Activated T-cell treated with anti-CD3 and anti-CD28 coated beads for 24 hours (primary cell): ENCODE measurements at places on chromosomes 4 and X.

GRCh38 chrX:39043838-39044550 is 242.7 kb downstream of the MID1IP1 start:
- DNase-seq = no peak

DNA sequence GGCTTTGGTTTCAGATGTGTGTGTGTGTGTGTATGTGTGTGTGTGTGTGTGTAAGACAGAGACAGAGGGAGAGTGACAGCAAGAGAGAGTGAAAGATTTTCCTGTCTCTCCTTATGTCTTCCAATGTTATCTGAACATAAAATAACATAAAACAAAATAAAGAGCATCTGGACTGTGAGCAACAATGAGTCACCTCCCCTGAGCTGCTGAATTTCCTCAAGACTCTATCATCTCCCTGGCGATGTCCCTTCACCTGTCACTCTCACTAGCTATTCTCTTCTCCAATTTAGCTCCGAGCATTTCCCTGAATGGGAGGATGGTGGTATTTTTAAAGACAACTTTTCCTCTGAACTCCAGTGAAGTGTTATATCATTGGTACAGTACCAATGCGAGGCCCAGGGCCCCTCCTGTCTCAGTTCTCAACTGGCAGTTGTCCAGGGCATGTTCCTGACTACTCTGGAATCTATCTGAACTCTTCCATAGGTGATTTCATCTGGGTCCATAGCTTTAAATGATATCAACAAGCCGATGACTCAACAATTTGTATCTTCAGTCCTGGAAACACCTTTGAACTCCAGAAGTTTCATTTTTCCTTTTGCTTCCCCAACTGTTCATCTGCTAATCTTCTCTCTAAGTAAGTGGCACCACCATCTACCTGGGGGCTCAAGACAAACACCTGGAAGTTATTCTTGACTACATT is 195.0 kb upstream of the CLNK start:
- DNase-seq = no peak

DNA sequence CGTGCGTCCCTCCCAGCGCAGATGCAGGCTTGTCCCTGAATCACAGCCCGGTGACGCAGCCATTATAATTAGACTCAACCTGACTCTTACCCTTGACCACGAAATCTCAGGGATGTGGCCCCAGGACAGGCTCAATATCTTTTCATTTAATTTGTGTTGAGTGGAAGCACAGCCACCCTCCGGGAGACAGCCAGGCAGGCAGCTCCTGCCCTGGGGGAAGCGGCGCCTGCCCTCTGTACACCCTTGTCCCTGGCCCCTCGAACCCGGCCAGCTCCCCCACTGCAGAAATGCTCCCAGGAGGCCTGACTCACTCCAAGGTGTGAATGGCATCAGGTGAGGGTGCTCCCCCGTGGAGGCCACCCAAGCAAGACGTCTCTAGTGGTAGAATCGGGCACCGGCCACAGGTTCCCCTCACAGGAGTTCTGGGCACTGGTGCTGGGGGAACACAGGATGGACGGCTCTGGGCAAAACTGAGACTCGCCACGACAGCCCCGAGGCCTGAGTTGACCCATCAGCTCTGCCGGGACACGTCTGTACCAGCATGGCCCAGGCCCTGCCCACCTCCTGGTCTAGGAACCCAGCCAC is 2.7 kb downstream of the CPLX1 start:
- DNase-seq = no peak

GRCh38 chr4:173009129-173009823 is 159.3 kb upstream of the GALNT7 start:
- DNase-seq = no peak

GRCh38 chrX:11702420-11702819 is 36.7 kb upstream of the ARHGAP6 start:
- no peak for DNase-seq

DNA sequence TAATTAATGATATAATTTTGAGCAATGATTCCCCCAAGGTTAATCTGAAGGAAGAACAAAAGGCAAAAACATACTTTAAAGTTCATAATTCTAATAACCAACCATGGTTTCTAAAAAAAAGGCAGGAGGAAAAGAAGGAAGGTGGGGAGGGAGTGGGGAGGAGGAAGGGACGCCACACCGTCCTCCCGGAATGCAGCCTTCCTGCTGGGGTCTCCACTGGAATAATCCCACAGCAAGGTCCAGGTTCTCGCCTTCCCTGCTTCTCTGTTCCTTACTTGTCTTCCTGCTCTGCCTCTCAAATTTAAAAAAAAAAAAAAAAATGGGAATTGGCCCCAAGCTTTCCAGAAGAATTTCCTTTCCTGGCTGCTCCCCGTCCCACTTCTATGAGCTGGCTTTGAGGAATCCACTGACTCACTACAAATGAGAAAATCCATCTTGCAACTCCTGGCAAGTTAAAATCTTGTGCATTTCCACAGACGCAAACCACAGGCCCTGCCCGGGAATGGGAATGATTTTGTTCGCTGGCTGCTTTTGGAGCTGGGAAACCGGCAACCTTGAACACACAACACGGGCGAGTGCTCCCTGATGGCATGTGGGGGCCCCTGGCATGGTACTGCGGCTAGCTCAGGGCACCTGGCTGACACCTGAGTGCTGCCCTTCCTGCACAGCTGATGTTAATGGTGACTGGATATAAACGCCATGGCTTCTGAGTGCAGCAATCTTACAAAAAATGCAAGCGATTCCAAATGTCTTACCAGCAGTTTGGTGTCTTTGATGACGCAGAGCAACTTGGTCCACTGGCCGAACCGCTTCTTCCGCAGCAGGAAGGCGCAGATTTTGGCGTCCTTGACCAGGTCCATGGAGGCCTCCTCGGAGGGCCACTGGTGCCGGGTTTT is 97.0 kb downstream of the AFAP1 start:
- no peak for DNase-seq

DNA sequence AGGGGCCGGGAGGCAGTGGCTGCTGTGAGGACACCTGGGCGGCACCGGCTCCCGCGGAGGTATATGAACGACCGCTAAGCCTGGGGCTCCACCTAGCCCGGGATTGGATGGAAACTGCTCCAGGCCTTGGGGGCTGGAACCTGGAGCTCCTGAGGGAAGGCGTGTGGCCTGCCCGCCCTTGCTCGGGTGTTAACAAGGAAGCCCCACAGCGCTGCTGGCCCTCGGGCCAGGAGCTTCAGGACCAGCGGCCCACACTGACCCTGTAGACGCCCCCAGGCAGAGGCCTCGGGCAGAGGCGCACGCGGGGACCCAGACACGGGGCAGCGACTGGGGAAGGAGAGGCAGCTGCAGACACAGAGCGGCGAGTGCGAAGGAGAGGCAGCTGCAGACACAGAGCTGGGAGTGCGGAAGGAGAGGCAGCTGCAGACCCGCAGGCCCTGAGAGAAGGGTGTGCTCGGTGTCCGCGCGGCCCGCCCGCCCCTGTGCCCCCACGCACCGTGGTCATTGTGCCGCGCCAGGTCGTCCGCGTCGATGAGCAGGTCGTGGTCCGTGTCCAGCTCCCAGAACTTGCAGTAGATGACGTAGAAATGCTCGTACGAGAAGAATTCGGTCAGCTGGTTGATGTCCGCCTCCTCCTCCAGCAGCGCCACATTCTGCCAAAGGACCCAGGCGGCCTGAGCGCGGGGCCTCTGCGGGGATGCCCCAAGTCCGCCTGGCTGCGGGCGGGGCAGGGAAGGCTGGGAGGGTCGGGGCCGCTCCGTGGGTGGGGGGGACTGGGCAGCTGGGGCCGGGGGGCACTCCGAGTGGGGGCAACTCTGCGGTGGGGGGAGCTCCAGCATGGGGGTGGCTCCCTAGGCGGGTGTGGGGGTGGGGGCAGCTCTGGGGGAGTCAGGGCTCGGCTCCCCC is 26.7 kb upstream of the GTPBP6 start:
- no peak for DNase-seq

GRCh38 chr4:92265021-92265420 is 38.7 kb upstream of the GRID2 start:
- DNase-seq = no peak

DNA sequence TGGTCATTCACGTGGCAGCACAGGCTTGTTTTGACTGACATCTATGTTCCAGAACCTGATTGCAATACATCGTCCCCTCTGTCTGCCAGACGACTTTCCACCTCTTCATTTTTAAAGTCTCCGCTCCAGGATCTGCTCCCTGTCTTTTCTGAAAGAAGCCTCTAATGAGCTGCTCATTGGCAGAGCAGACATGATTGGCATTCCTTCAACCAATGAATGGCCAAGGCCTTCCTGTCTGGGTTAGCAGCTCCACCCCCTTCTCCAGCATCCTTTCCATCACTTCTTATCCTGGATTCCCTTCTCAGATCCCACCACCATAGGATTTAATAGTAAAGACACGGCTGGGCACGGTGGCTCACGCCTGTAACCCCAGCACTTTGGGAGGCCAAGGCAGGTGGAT is 202.7 kb upstream of the KLF3 start:
- no peak for DNase-seq

DNA sequence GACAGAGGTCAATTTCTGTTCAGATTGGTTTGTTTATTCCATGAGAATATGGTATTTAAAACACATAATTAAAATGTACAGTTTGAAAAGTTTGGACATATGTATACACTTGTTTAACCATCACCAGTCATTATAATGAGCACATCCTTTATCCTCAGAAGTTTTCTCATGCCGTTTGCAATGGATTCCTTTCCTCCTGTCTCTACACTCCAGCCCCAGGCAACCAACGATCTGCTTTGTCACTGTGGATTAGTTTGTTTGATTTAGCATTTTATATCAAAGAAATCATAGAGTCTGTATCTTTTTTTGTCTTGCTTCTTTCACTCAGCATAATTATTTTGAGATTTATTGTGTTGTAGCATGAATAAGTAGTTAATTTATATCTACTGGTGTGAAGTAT is 243.0 kb upstream of the TRAM1L1 start:
- DNase-seq = no peak

GRCh38 chrX:6184900-6185515 is 43.7 kb downstream of the NLGN4X start:
- no peak for DNase-seq
